ENCODE measurements at places on chromosomes 7 and 10.

DNA sequence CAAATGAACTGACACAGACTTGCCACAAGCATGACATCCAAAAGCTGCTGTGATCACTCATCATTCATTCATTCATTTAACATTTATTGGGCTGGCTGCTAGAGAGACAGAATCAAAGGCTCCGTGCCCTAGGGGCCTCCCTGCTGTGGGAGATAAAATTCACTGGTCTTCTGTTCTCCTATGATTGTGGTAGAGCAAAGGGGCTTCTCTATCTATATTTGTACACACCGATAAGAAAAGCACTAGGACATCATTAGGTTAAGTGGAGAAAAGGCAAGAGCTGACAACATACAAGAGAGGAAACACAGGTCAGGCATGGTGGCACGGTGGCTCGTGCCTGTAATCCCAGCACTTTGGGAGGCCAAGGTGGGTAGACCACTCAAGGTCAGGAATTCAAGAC is 847.0 kb downstream of the TYW1 start:
- DNase-seq: no peak

GRCh38 chr7:50853311-50853710 is 70.6 kb upstream of the GRB10 start:
- DNase-seq: no peak

DNA sequence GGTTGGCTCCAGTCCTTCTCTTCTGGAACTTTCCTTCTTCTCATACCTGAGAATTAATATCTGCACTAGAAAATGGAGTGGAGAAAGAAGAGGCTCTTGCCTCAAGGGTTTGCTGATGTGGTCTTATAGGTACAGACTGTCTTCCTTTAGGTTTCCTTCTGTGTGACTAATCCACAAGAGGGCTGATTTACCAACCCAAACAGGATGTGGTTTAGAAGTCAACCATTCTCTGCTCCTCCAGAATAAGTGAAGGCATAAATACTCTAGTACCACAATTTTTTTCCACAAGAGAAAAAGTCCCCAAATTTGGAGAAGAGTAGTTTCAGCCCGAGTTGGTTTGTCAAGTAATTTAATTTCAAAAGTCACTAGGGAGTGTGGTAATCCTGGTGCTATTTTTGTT is 85.8 kb downstream of the NRP1 start:
- DNase-seq: no peak

GRCh38 chr7:41696323-41696916 is 6.5 kb downstream of the INHBA start:
- DNase-seq: no peak

GRCh38 chr7:26497801-26498596 is 206.3 kb downstream of the SNX10 start:
- no peak for DNase-seq

DNA sequence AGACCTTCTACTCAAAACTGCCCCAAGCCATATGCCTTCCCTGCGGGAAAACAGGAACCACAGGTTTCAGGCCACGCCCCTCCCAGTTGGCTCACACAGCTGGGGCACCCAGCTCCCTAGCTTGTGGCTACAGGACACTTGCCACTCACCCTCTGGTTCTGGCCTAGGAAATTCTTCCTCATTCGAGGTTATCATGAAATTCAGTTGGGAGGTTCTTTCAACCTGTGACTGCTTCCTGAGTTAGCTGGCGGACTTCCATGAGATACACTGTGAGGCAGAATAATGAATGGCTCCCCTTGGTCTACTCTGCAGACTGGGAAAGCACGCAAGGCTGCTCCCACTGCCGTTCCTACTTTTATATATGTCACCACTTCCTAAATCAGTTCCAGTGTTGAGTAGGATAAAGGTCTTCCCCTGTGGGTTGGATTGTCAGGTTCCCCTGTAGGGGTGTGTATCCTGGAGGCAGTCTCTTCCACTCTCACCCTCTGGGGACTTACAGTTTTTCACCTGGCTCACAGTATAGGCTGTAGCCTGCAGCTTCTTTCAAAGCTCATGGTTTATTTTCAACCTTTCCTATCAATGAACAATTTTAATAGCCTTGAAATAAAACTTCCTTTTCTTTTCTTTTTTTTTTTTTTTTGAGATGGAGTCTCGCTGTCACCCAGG is 37.0 kb downstream of the GPR22 start:
- no peak for DNase-seq

GRCh38 chr10:83533290-83533689 is 606.0 kb upstream of the GHITM start:
- DNase-seq: no peak

DNA sequence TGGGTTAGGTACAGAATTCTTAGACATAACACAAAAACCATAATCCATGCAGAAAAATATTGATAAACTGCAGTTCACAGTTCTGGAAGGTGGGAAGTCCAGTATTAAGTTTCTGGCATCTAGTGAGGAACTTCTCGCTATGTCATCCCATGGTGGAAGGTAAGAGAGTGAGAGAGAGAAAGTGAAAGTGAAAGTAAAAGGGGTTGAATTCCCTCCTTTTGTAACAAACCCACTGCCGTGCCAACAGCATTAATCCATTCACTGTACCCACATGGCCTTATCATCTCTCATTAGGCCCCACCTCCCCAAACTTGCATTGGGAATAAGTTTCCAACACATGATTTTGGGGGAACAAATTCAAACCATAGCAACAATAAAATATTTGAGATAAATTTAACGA is 17.1 kb downstream of the ZNF485 start:
- DNase-seq: no peak

- DNase-seq: no peak
Observed at GRCh38 chr7:22542669-22543068, 42.7 kb upstream of the STEAP1B start.

DNA sequence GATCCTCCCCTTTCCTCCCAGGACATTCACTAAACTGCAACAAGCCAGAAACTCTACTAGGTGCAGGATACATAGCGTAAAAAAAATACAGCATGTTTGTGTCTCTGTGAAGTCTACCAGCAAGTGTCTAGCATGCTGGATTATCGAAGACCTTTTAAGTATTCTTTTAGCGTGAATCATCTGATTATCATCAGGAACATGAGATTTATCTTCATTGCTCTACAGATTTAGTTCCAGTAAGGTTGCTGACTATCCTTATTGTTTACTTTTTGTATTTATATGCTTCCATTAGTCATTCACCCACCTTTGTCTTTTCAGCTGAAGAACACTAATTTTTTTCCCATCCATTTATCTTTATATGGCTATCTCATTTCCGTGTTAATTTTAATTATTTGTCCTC is 62.8 kb downstream of the PDZD8 start:
- DNase-seq: no peak

DNA sequence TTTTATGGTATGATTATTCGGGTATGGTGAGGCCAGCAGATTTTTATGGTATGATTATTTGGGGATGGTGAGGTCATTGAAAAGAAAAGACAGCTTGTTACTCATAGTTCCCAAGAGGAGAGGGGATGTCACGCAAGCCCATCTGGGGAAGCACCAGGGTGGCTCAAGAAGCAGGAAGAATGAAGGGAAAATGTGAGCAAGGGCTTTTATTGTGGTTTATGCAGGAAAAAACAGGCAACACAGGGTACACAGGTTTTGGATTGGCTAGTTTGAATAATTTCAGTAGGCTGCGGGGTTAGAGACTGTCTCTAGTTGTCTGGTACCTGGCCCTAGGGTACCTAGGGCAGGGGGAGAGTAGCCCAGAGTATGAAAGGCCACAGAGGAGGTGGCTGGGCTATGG is 26.8 kb upstream of the DGKI start:
- no peak for DNase-seq

- no peak for DNase-seq
Observed at GRCh38 chr7:121032645-121033460, 44.3 kb downstream of the CPED1 start.

Data from stimulated activated CD4-positive, alpha-beta T cell treated with anti-CD3 and anti-CD28 coated beads, Interleukin-1b, Interleukin-23, amount 100 ng/mL, for 24 hours (primary cell).